ENCODE measurements at places on chromosomes 16 and 17.

GRCh38 chr16:12188061-12188934 is 211.8 kb downstream of the SNX29 start:
- no peak for DNase-seq

- no peak for DNase-seq
Observed at GRCh38 chr17:68707031-68707430, 105.9 kb upstream of the FAM20A start.

DNA sequence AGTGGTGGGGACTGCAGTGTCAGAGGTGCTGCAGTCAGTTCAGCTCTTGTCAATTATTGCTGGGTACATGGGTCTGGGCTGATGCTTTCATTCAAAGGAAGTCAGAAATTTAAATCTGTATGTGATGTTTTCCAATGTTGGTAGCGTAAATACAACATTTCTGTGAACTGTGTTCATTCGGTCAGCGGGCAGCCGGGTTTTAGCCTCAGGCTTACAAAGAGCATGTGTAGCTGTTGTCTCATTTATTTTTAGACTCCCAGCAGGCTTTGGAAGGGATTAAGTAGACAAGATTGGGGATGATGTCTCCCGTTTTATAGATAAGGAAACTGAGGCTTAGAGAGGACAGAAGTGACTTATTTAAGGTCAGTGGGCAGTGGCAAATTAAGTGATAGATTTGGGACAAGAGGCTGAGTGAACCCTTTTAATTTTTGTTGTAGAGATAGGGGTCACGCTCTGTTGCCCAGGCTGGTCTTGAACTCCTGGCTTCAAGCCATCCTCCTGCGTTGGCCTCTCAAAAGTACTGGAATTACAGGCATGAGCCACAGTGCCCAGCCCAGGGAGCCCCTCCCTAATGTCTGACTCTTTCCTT is 8.1 kb downstream of the AQP8 start:
- no peak for DNase-seq

DNA sequence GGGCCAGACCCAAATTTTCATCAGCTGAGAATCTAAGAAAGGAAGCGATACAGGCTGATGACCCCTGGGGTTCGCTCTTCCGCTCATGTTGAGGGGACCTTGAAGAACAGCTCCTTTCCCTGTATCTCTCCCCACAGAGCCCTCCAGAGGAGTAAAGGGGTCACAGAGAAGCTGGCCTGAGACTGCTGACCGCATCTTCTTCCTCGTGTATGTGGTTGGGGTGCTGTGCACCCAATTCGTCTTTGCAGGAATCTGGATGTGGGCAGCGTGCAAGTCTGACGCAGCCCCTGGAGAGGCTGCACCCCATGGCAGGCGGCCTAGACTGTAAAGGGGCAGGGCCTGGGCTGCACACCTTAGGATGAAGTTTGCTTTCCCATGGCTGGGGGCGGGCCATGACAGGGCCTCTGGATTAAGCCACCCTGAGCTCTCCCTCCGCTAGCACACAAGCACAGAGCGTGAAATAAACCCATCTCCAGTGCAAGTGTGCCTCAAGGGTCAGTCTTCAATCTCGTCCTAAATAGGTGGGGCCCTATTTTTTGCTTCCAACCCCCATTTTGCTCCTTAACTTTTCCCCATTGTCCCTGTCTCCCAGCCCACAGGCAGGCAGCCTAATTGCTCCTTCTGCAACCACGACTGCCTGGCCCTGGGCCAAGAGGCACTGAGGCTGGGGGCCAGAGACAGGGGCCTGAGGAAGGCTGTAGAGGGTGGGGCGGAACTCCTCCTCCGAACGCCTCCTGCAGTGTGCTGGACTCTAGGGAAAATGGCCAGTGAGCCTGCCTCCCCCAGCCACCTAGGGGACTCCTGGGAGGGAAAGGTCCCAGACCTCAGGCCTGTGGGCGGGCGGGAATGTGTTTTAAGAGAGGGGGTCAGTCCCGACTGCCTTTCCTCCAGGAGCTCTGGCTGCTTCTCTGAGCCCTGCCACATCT is 3.6 kb downstream of the ZACN start:
- DNase-seq = no peak

GRCh38 chr16:73095142-73095820 is 47.4 kb upstream of the ZFHX3 start:
- DNase-seq = no peak

- DNase-seq = no peak
Observed at GRCh38 chr17:35142467-35142796, 329 bp upstream of the NLE1 start.

- DNase-seq = no peak
Observed at GRCh38 chr16:70455910-70456309, 1.5 kb downstream of the FCSK start.

DNA sequence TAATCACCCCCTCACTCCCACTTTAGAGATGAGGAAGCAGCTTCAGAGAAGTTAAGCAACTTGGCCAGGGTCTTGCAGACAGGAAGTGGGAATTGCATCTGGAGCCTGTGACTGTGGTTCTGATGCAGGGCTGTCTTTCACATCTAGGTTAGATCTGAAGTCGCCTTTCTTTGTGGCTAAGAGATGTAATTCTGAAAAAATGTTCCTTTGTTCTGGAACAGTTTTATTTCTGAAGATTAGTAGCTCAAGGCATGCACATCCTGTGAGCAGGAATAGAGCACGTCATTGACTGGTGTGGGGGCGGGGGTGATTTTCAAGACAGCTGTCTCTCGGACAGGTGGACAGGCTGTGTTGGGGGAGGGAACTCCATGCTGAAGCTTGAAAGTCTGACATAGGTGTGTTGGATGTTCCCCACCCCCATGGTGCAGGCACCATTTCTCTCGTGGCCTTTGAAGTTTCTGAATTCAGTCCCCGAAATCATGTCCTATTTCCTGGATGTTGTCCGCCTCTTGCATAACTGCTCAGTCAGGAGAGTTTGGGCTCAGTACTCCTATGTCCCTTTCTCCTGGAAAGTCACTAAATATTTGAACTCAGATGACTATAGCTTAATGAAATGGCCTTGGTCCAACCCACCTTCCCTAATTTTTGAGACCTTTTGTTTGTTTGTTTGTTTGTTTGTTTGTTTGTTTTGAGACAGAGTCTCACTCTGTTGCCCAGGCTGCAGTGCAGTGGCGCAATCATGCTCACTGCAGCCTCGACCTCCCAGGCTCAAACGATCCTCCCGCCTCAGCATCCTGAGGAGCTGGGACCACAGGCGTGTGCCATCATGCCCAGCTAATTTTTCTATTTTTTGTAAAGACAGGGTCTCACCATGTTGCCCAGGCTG is 21.0 kb upstream of the HERPUD1 start:
- DNase-seq = no peak

DNA sequence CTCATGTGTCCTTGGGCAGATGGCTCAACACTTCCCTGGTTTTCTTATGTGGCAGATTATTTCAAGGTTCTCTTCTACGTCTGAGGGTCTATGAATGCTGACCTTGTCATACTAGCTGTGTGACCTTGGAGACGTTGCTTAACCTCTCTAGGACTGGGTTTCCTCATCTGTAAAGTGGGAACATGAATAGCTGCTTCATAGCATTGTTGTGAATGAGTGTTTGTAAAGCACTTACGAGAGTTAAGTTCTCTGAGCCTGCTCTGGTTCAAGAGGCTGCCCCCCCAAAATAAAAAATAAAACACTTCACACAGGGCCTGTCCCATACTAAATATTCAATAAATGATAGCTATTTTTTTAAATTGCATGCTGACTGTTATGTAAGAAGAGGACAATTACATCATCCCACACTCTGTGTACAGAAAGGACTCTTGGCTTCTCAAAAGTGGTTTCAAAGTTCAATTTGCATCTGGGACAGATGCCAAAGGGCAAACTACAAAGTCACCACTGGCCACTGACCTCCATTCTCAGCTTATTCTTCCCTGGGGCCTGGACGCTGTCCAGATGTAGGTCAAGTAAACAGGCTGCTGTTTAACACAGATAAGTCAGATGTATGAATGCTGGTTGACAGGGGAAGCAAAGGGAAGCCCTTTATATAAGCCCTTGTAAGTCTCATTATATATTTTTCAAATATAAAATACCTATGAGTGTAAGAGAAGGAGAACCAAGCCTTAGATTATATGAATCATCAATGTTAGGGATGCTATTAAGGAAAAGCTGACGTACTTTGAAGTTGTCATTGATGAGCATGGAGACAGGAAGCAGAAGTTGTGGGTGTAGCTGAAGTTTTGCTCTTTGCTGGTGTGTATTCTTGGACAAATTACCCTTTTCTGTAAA is 15.4 kb upstream of the NDEL1 start:
- DNase-seq = no peak

DNA sequence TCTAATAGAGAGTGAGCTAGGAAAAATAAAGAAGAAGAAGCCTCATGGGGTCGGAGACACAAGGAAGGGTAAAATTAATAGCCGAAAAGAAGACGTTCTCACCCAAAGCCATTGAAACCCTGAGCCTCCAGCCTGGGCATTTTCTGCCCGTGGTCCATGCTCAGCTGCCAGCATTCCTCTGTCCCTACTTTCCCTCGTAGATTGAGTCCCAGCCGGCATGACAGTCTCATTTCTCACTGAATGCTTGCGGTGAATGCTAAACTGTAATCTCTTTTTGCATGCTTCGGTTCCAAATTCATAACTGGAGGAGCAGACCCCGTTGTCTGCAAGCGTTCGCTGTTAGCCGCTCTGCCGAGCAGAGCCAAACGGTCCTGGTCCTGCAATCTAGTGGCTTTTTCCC is 54.0 kb upstream of the COX10 start:
- no peak for DNase-seq

DNA sequence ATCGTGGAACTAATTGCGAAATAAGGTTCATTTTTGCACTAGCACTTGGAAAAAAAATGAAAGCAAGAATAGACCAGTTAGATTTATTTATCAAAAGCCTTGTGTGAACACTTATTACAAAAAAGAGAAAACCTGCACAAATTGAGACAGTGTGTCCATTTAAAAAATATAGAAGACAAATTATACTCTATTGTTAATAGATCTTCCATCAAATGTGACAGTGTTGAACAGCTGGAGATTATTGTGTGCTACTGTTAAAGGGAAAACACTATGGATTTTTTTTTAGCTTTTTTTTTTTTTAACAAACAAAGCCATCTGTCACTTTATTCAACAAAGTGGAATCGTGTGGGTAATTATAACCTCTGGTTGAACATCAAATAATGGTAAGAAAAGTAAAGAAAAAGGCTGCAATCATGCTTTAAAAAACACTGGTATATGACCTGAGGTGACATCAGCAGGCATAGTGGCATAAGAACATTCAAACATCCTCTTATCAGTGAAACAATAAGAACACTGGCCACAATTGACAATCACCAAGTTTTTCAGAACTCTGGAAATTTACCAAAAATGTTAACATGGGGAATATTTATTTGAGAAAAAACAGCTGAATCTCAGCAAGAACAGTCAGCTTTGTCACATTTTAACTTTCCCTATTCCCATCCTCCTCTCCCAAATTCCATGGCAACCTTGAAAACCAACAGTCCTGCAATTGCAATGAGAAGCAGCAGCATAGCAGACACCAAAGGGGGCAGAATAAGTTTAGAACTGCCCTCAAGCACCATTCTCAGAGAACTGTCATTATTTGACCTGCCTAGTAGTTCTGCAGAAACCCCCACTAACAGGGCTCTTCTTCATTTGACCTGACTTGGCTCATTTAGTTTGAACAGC is 442.3 kb upstream of the MON1B start:
- peak; percentile 75 for DNase-seq

DNA sequence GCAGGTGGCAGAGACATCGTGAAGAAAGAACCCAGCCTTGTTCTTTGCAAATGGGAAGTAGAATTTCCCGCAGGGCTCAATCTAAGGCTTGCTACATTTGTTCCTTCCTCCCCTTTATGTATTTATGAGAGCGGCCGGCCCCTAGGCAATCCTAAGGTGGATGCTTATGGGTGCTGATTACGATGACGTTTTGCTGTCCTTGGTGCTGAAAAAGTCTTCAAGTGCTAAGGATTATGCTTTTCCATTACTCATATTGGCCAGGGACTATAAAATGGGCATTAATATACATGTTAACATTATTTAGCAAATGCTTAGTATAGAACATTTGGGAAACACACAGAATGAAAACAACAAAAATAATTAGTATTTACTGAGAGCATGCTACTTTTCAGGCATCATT is 313.3 kb upstream of the XYLT1 start:
- no peak for DNase-seq

DNA sequence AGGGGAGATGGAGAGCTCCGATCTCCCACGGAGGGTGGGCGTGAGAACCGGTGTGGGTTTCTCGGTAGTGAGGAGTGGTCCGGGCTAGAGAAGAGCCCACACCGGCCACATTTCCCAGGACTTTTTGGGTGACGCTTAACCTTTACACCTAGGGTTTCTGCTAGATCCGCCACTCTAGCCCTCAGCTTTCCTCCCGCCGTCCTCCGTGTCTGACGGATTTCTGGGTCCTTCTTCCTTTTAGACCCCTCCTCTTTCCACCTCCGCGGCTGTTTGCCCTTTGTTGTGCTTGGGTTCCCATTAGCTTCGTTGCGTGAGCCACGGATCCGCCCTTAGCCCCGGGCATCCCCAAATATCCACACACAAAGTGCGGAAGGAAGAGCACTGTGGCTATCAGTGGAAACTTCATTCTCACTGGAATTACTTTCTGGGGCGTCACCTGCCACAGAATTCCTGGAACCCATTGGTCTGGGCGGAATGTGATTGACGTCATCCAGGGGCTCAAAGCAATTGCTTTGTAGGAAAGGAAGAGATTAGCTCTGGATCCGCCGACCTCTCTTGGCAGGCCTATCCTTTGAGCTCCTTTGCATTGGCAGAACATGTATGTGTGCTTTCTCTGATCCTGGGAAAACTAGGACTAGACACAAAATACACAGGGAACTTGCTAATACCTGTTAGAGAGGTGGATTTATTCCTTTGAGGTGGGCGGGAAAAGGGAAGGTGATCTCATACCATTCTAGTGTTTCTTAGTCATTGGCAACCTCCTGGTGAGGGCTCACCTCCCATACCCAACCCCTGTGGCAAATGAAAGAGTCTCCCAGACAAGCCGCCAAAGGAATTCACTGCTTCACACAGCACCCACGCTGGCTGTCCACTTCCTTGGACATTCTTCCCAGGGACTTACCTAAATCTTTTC is 654 bp downstream of the TNFAIP1 start:
- DNase-seq = peak; percentile 26

GRCh38 chr16:81875461-81875860 is 96.4 kb downstream of the PLCG2 start:
- no peak for DNase-seq

DNA sequence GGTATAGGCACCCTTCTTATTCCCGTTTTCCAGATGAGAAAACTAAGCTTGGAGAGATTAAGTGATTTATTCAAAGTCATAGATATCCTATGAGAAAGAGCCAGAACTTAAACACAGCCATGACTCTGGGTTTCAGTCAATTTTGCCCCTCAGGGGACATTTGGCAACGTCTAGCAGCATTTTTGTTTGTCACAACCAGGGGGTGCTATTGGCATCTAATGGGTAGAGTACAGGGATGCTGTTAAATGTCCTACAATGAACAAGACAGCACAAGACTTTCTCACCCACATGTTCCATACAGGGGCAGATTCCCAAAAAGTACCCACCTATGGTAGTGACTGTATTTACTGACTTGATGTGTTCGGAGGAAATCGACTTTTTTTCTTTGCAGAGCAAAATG is 4.8 kb upstream of the SHISA9 start:
- peak; percentile 20 for DNase-seq

GRCh38 chr16:90046971-90047713 is 27.9 kb upstream of the DBNDD1 start:
- no peak for DNase-seq

Measured in NCI-H1694 (cell line).